ENCODE measurements at places on chromosomes 3 and 15.
A peak's percentile ranks its signal among the peaks of the same experiment; 100 is the strongest.

- no peak overlapping the region for H3K4me3 ChIP-seq
- H3K27me3 ChIP-seq: peaks cover 43% of the 10 kb centered on the region
- H3K4me1 ChIP-seq: no peaks in the 10 kb centered on the region
- no peaks in the 10 kb centered on the region for H3K36me3 ChIP-seq
- no peak overlapping the region for H3K27ac ChIP-seq
Measured at GRCh38 chr3:184471439-184471838, 90.1 kb upstream of the EPHB3 start.

DNA sequence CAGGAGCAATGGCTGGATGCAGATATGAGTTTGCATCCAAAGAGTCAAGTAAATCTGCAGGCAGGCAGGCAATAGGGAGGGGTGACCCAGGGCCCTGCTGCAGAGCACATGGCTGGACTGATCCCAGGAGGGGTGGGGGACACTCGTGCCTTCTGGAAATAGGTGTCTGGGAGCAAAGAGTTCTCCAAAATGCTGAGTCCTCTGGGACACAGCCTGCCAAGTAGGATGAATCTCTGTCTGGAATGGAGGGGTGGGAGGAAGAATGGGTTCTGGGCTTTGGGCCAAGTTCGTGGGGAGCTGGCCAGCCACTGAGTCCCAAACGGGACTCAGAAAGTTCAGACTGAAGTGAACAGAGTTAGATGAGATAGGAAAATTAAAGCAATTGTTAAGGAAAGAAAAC is 214.5 kb downstream of the MTHFS start:
- 0 out of 2 replicates have a peak, but pooled peaks cover 2% of the 10 kb centered on the region for H3K27me3 ChIP-seq
- H3K27ac ChIP-seq: no peak overlapping the region
- no peaks in the 10 kb centered on the region for H3K36me3 ChIP-seq
- no peak overlapping the region for H3K4me3 ChIP-seq
- no peak for DNase-seq

DNA sequence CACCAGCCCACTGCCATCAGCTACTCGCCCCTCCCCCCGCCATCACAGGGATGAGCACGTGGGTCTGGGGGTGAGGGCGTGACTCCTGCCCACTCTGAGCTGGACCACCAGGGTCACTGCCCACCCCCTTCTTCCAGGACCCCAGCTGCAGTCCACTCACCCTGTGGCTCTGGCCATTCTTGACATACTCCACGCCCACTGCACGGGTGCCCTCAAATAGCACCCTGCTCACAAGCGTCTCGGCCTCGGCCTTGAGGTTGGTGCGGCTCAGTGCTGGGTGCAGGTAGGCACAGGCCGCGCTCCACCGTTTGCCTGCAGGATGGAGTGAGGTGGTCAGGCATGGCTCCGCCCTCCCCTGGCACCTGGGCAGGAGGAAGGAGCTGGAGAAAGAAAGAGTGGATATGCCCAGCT is 23.9 kb downstream of the CHDH start:
- no peak overlapping the region for H3K4me3 ChIP-seq
- H3K27me3 ChIP-seq: no peaks in the 10 kb centered on the region
- peaks cover 2% of the 10 kb centered on the region for H3K36me3 ChIP-seq
- H3K4me1 ChIP-seq: no peaks in the 10 kb centered on the region

DNA sequence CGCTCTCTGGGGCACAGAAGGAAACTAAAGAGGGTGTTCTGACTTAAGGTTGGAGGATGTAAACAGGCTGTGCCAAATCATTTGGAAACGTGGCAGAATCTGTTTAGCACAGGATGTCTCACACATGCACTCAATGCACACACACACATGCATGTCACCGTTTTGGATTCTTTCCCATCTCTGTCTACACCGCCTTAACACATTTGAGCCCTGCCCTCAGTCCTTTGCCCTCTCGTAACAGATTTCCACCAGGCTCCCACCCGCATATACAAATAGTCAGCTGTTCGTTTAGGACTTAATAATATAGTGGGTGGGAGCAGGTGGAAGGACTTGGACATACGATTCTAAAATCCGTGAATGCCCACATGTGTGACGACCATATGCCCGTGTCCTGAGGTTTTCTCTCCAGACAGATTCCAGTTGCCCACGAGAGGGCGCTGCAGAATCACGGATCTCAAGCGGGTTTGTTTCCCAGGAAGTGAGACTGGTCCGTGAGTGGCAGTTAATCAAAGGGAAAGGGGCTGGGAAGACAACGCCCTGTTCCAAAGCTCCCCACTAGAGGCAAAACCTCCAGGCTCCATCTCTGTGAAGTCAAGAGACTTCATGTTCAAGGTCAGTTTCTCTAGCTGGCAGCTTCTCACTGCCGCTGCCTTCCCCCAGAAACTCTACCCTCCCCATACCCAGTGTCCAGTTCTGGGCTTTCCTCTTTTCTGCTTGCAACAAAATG is 44.5 kb downstream of the NOX5 start:
- no peaks in the 10 kb centered on the region for H3K36me3 ChIP-seq
- no peak overlapping the region for H3K4me3 ChIP-seq
- 0 out of 2 replicates have a peak, but pooled peaks cover 4% of the 10 kb centered on the region for H3K4me1 ChIP-seq

DNA sequence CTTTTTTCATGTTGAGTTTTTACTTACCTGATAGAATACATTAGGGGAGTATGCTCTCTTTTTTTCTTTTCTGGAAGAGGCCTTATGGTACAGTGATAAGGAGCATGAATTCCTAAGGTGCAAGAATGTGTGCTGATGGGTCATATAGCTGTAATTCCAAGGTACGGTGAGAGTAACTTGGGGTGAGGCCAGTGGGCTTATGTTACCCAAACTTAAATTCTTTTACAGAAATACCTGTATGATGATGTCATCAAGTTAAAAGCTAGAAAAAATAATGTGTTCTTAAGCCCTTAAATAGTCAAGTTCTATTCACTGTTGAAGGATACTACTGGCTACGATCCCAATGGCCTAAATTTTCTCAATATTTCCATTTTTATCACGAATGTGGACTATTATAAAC is 111.2 kb downstream of the GMPS start:
- no peaks in the 10 kb centered on the region for H3K36me3 ChIP-seq
- no peak overlapping the region for H3K4me3 ChIP-seq
- H3K27me3 ChIP-seq: peaks cover 9% of the 10 kb centered on the region
- H3K27ac ChIP-seq: no peak overlapping the region
- no peaks in the 10 kb centered on the region for H3K4me1 ChIP-seq

- DNase-seq: no peak
- H3K27ac ChIP-seq: no peak overlapping the region
- no peaks in the 10 kb centered on the region for H3K4me1 ChIP-seq
- no peaks in the 10 kb centered on the region for H3K27me3 ChIP-seq
- H3K36me3 ChIP-seq: no peaks in the 10 kb centered on the region
- no peak overlapping the region for H3K4me3 ChIP-seq
Measured at GRCh38 chr15:68729789-68730411, 90.8 kb downstream of the ANP32A start.

DNA sequence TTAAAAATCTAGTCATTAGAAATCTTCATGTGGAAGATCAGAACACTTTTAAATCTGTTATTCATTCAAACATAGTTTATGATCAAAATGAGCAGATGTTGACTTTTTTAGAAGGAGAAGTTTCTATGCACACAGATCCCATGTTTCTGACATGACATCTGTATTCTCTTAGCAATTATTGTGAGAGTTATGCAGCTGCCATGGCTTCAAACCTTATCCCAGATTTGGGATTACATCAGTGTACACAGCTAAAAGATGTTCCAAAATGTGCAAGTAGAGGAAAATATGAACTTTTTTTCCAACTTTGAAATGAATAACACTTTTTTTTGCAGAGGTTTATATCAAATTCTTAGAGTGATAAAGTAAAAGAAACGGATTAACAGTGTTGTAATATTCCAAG is 1166.9 kb downstream of the ZPLD1 start:
- no peak overlapping the region for H3K27ac ChIP-seq
- H3K4me3 ChIP-seq: no peak overlapping the region
- DNase-seq: no peak
- H3K4me1 ChIP-seq: no peaks in the 10 kb centered on the region
- no peaks in the 10 kb centered on the region for H3K36me3 ChIP-seq
- no peaks in the 10 kb centered on the region for H3K27me3 ChIP-seq

DNA sequence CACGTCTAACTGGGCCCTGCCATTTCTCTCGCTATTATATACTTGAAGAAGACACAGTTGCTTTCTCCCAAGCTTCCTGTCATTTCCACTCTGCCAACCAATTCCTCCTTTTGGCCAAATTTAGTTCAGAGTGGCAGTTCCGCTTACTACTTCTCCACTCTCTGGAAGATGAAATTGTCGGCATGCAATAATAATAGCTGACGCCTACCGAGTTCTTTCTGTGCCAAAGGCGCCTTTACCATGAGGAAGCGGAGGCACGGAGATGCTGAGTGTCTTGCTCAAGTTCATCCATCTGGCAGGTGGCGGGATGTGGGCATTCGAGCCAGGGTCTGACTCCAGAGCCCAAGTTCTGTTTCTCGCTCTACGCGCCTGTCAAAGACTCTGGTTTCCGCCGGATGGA is 14.6 kb upstream of the NRROS start:
- peaks cover 20% of the 10 kb centered on the region for H3K4me1 ChIP-seq
- no peaks in the 10 kb centered on the region for H3K27me3 ChIP-seq
- H3K27ac ChIP-seq: peak overlapping the region; percentile 13

GRCh38 chr3:50356553-50356952 is 2.8 kb downstream of the TMEM115 start:
- no peaks in the 10 kb centered on the region for H3K27me3 ChIP-seq
- no peaks in the 10 kb centered on the region for H3K36me3 ChIP-seq
- DNase-seq: no peak
- peaks cover 16% of the 10 kb centered on the region for H3K4me1 ChIP-seq
- peak overlapping the region; percentile 79 for H3K4me3 ChIP-seq

DNA sequence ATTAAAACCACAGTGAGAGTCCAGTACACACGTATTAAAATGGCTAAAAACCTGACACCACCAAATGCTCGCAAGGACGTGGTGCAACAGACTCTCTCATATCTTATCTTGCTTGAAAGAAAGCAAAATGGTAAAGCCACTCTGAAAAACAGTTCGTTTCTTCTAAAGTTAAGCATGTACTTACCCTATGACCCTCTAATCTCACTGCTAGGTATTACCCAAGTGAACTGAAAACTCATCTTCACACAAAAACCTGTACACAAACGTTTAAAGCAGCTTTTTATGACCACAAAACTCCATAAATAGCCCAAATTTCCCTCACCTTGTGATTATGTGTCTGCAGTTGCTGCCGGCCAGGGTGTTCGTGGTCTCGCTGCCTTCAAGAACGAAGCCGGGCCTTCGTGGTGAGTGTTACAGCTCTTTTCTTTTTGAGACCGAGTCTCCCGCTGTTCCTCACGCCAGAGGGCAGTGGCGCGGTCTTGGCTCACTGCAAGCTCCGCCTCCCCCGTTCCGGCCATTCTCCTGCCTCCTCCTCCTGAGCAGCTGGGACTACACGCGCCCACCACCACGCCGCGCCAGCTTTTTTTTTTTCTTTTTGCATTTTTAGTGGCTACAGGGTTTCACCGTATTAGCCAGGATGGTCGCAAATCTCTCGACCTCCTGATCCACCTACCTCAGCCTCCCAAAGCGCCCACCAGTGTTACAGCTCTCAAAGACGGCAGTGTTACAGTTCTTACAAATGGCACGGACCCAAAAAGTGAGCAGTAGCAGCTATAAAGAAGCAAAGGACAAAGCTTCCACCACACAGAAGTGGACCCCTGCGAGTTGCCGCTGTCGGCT is 165.4 kb downstream of the TJP1 start:
- peak overlapping the region; percentile 49 for H3K4me3 ChIP-seq
- H3K4me1 ChIP-seq: no peaks in the 10 kb centered on the region
- no peak for DNase-seq
- no peaks in the 10 kb centered on the region for H3K27me3 ChIP-seq
- H3K27ac ChIP-seq: no peak overlapping the region
- no peaks in the 10 kb centered on the region for H3K36me3 ChIP-seq

DNA sequence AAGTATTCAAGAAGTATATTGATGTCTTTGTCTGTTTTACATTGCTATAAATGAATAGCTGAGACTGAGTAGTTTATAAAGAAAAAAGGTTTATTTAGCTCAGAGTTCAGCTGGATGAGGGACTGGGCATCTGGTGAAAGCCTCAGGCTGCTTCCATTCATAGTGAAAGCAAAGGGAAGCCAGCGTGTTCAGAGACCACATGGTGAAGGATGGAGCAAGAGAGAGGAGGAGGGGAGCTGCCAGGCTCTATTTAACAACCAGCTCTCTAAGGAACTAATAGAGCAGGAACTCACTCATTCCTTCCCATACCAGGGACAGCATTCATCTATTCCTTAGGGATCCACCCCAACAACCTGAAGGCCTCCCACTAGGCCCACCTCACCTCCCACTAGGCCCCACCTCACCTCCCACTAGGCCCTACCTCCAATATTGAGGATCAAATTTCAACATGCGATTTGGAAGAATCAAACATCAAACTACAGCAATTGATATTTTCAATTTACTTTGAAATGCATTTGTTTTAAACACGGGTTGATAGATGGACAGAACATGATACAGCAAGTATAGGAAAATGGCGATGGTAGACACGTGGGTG is 167.5 kb upstream of the HES1 start:
- no peaks in the 10 kb centered on the region for H3K36me3 ChIP-seq
- H3K27me3 ChIP-seq: no peaks in the 10 kb centered on the region
- no peak overlapping the region for H3K4me3 ChIP-seq
- no peak overlapping the region for H3K27ac ChIP-seq
- no peak for DNase-seq

All from Panc1 (cell line).